Activated naive CD8-positive, alpha-beta T cell treated with anti-CD3 and anti-CD28 coated beads for 36 hours (primary cell): ENCODE measurements at places on chromosomes 12 and 14. TPM values are rescaled to one million over a fixed set of nuclear protein-coding genes. Genes with fewer than 3 reads are reported as not detected.

NR1H4 gene
- total RNA-seq = not detected

ENDOU gene
- 0.08 TPM for total RNA-seq

C12orf54 gene
- total RNA-seq = not detected

- no peak for DNase-seq
Observed at GRCh38 chr14:65936342-65936975, 523.9 kb downstream of the FUT8 start.

DNA sequence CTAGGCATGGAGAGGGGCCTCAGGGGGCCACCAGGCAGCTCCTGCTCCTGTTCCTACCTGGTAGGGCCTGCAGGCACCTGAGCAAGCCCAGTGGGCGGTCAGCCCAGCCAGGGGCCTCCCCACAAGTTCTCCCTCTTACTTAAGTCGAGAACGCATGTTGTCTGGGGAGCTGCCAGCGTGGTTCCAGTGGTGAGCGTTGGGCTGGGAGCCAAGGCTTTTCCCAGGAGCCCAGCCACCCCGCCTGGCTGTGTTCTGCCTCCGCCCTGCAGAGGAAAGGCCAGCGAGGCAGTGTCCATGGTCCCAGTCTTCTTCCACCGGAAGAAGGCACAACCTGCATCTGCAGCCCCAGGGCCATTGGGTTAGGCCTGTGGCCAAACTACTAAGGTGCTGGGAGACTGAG, 1.4 kb downstream of the C14orf180 start:
- DNase-seq = no peak

DNA sequence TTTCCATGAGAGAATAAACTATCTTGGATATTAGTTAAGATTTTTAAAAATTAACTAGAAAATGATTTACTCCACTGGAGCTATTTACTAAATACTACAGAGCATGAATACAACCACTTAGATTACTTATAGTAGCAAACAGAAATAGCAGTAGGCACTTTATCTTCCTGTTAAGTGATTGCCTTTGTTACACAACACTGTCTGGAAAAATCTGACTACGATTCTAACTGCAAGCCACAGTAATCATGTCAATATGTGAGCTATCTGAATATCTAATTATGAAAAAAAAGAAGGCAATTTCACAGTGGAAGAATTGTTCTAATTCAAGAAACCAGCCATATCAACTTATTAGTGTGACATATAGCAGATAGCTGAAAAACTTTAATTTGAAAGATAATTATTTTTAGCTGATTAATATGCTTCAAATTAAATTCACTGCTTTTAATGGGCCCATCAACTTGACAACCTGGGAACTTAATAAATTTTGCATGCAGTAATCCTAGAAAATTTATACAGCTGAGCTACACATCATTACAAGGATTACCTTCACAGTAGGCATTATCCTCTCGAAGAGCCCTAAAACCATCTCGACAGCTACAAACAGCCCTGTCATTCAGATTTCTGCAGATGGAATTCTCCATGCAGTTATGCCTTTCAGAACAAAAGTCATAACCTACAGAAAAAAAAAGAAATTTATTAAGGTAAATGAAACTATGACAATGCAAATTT, 172.8 kb downstream of the NELL2 start:
- no peak for DNase-seq

DNA sequence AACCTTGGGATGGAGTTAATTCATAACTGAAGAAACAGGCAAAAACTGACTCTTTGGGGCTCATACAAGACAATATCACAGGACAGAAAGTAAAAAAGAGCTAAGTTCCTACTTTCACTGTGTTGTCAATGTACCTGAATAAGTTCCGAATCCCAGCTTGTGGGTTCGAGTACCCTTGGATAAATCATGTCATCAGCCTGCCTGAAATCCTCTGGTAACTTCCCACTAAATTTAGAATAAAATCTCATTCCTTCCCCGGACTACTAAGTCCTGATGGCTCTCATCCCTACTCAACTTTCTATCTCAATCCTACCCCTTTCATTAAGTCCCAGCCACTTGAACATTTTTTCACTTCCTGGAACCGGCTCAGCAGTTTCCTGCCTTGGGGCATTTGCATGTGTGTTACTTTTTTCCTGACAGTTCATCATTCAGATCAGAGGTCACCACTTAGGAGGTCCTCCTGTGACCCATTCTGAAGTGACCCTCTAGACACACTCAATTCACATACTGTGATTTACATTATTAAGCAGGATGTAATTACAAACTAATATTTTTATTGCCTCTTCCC, 12.7 kb downstream of the ERP29 start:
- no peak for DNase-seq

DNA sequence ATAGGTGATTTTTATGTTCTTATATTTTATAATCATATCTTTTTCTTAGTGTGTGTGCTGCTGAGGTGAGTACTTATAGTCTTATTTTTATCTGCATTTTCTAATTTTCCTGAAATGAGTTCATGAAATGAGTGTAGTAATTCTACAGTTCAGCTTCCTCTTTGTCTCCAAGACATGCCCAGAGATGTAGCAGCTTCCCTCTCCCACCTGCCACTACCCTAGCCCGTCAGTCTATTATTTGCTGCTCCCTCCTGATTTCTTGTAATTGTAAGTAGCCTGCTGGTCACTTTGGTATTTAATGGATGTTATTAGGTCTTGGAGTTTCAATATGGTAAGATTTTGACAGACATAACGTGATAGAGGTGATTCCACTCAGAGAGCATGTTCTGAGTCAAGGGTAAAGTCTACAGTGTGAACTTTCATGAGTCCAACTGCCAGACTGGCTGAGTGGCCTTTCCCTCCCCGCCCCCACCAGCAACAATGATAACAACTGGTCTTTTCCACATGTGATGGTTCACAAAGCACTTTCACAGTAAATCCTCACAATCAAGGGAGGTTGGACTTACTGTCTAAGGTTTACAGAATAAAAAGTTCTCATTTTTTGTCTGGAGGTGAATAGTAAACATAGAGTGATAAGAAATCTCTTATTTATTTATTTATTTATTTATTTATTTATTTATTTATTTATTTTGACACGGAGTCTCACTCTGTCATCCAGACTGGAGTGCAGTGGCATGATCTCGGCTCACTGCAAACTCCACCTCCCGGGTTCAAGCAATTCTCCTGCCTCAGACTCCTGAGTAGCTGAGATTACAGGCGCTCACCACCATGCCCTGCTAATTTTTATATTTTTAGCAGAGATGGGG, 4.2 kb upstream of the RIPK3 start:
- DNase-seq = no peak

GRCh38 chr14:58787592-58787991, 149.8 kb downstream of the DACT1 start:
- DNase-seq = no peak

DNA sequence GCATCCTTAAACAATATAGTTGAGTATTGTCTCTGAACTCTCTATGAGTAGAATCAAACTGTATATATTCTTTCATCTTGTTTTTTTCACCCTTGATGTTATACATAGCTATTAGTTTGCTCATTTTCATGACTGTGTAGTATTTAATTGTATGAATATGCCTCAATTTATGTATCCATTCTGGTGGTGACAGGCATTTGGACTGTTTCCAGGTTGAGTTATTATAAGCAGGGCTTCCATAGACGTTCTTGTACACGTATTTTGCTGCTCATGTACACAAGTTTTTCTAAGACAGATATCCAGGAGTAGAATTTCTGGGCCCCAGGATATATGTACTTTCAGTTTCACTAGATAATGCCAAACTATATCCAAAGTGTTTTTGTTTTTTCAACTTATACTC, 211.4 kb downstream of the NTF3 start:
- no peak for DNase-seq
